ENCODE measurements at places on chromosomes 3 and 15. TPM values are rescaled to one million over a fixed set of nuclear protein-coding genes. Genes with fewer than 3 reads are reported as not detected.

The CAMKV gene
- total RNA-seq = not detected

The SMCO1 gene
- not detected for total RNA-seq

The P2RY1 gene
- total RNA-seq = 0.88 TPM

The CYP1A2 gene
- not detected for total RNA-seq

The ITIH3 gene
- total RNA-seq = not detected

The TNK2 gene
- total RNA-seq = 125 TPM

The FAM107A gene
- total RNA-seq = not detected

The CHRM5 gene
- total RNA-seq = not detected

The WDR72 gene
- total RNA-seq = 1.8 TPM

The SLC12A1 gene
- not detected for total RNA-seq

GRCh38 chr3:77038930-77039605 is 831 bp upstream of the ROBO2 start:
- DNase-seq = no peak
- H3K36me3 ChIP-seq = no peaks in the 10 kb centered on the region
- no peaks in the 10 kb centered on the region for H3K4me1 ChIP-seq
- no peak overlapping the region for H3K4me3 ChIP-seq

DNA sequence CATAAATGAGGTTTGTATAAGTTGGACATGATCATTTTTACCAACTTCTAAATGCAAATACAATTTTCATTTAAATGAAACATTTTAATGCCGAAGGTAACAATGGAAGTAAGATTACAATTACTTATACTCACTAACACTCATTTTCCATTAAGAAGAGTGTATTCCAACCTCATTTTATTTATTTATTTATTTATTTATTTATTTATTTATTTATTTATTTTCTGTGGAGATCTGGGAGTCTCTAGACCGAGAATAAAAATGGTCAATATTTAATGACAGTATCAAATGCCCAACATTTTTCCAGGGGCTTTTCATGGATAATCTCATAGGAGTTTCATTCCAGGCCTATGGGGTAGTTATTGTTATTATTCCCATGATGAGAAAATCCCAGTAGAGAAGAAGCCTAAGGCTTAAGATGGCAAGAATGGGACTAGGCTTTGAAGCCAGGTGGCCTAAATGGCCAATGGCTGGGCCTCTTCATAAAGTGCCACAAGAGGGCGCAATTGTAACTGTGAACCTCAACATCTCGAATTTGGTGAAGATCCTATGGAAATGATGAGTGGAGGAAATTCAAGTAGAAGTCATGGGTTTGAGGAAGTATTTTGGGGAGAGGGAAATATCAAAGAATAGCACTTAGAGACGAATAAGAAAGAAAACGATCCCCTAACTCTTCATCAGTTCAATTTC is 21.3 kb downstream of the VGLL3 start:
- H3K4me3 ChIP-seq = no peak overlapping the region
- H3K36me3 ChIP-seq = no peaks in the 10 kb centered on the region
- no peaks in the 10 kb centered on the region for H3K27me3 ChIP-seq
- H3K27ac ChIP-seq = no peak overlapping the region
- H3K4me1 ChIP-seq = peaks cover 12% of the 10 kb centered on the region

DNA sequence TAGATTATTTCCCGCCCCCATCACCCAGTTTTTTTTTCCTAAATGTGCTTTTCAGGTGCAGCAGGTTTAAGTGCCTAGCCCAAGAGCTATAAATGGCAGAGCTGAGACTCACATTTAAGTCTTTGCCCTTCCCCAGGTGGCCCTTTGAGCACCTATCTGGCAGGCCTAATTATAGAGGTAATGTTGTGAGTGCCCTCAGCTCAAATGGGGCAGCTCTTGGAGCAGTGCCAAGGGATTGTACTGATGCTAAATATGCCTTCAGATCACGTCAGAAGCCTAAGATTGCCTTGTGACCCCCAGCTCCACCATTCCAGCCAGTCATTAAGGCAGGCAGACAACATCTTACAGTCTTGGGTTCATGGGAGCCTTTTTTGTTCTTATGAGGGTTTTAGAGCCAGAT is 159.5 kb downstream of the RPLP1 start:
- no peak overlapping the region for H3K27ac ChIP-seq
- H3K4me1 ChIP-seq = peaks cover 10% of the 10 kb centered on the region
- H3K27me3 ChIP-seq = no peaks in the 10 kb centered on the region
- no peak overlapping the region for H3K4me3 ChIP-seq
- no peaks in the 10 kb centered on the region for H3K36me3 ChIP-seq
- DNase-seq = no peak

- no peak for DNase-seq
- no peaks in the 10 kb centered on the region for H3K27me3 ChIP-seq
- peak overlapping the region; percentile 47 for H3K4me3 ChIP-seq
- H3K27ac ChIP-seq = peak overlapping the region; percentile 98
- H3K36me3 ChIP-seq = peaks cover 33% of the 10 kb centered on the region
Observed at GRCh38 chr15:92907896-92908712, 8.0 kb downstream of the CHD2 start.

DNA sequence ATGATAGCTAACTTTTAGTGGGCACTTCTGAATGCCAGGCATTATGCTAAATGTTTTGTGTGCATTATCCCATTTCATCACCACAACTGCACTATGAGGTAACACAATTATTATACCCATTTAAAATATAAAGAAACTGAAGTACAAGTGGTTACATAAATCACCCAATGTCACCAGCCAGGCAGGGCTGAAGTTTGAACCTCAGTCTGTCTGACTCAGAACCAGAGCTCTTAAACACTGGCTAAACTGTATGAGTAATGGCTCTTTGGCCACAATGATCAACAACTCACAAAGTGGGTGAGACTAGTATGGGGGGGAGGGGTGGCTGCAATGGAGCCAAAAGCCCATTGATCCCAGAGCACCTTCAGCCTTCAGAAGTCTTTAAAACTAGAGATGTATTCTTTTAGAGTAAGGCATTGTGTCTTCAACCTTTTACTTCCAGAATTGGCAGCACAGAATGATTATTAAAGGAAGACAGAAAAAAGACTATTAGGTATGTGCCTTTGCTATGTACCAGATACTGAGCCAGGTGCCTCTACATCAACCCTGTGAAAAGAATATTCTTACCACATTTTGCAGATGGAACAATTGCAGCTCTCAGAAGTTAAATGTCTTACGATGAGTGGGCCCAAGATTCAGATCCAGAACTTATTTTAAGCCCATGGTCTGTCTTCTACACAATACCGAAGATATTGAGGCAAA is 166.9 kb downstream of the UACA start:
- H3K27ac ChIP-seq = no peak overlapping the region
- DNase-seq = peak; percentile 62
- H3K4me3 ChIP-seq = no peak overlapping the region
- H3K36me3 ChIP-seq = no peaks in the 10 kb centered on the region

- DNase-seq = peak; percentile 8
- H3K36me3 ChIP-seq = no peaks in the 10 kb centered on the region
- H3K4me3 ChIP-seq = no peak overlapping the region
- H3K4me1 ChIP-seq = no peaks in the 10 kb centered on the region
- no peak overlapping the region for H3K27ac ChIP-seq
- no peaks in the 10 kb centered on the region for H3K27me3 ChIP-seq
Observed at GRCh38 chr15:59751552-59752413, 62.7 kb upstream of the BNIP2 start.

GRCh38 chr3:127206611-127207516 is 13.9 kb downstream of the PRR23E start:
- no peaks in the 10 kb centered on the region for H3K27me3 ChIP-seq
- no peaks in the 10 kb centered on the region for H3K4me1 ChIP-seq
- H3K27ac ChIP-seq = no peak overlapping the region
- no peak overlapping the region for H3K4me3 ChIP-seq

DNA sequence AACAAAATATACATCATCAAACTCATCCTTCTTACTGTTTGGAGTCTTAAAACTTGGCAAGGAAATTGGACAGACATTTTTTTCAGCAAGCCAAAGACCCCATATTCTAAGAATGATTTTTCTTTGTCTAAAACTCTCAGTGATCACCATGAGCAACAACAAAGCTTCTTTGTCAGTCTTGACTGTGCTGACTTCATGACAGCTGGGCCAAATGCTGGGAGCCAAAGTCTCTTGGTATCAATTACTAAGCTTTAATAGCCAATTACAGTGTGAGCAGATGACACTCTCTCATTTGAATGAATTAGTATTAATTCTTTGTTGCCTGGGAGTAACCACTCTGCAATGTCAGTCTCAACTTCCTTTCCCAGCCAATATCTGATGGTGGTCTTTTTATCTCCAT is 48.1 kb upstream of the GK5 start:
- H3K36me3 ChIP-seq = no peaks in the 10 kb centered on the region
- no peak for DNase-seq
- no peaks in the 10 kb centered on the region for H3K27me3 ChIP-seq
- H3K27ac ChIP-seq = no peak overlapping the region

- H3K36me3 ChIP-seq = no peaks in the 10 kb centered on the region
- H3K4me1 ChIP-seq = no peaks in the 10 kb centered on the region
- DNase-seq = no peak
- H3K27me3 ChIP-seq = peaks cover 29% of the 10 kb centered on the region
Observed at GRCh38 chr3:122186372-122186771, 2.9 kb downstream of the CASR start.

DNA sequence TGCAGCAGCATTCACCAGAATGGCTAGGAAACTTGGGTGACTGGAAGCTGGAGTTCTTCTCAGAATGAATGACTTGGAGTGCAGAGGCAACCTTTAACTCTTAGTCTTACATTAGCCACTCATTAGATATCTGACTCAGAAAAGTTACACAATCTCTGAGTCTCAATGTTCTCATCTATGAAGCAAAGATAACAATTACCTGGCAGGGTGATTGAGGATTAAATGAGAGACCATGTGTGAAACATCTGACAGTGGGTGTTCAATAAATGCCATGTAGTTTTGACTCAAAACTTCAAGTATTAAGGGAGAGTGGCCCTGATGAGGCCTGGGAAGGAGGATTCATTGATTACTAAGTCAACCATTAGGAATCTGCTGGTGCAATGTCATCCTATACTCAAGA is 48.3 kb downstream of the MRPL3 start:
- H3K27me3 ChIP-seq = no peaks in the 10 kb centered on the region
- no peaks in the 10 kb centered on the region for H3K4me1 ChIP-seq
- no peaks in the 10 kb centered on the region for H3K36me3 ChIP-seq
- DNase-seq = no peak
- H3K4me3 ChIP-seq = no peak overlapping the region

DNA sequence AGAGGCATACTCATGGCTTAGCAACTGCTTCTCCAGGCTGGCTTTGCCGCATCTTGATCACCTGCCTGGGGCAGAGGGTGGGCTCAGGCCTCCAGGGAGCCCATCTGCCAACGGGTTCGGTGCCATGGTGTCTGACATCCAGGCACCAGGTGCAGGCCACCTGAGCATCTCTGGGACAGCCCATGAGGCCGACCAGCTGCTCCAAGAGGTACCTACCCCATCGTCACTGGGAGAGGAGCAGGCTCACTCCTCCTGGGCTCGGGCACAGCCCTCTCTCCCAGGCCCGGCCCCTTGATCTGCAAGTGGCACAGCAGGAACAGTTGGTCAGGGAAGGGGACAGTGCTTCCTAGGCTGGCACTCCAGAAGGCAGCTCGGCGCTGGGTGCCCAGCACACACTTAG is 21.9 kb downstream of the TPRA1 start:
- no peak overlapping the region for H3K4me3 ChIP-seq
- H3K36me3 ChIP-seq = no peaks in the 10 kb centered on the region
- no peak overlapping the region for H3K27ac ChIP-seq
- DNase-seq = no peak

- H3K4me3 ChIP-seq = no peak overlapping the region
- H3K27ac ChIP-seq = no peak overlapping the region
- peaks cover 16% of the 10 kb centered on the region for H3K4me1 ChIP-seq
- DNase-seq = no peak
- H3K27me3 ChIP-seq = 0 out of 2 replicates have a peak, but pooled peaks cover 3% of the 10 kb centered on the region
- no peaks in the 10 kb centered on the region for H3K36me3 ChIP-seq
Observed at GRCh38 chr3:133881939-133882825, 13.5 kb downstream of the RAB6B start.

- H3K4me3 ChIP-seq = no peak overlapping the region
- DNase-seq = no peak
- H3K4me1 ChIP-seq = peaks cover 19% of the 10 kb centered on the region
- no peaks in the 10 kb centered on the region for H3K36me3 ChIP-seq
- H3K27ac ChIP-seq = no peak overlapping the region
Observed at GRCh38 chr3:55327131-55327920, 159.8 kb downstream of the WNT5A start.

- DNase-seq = peak; percentile 83
- no peaks in the 10 kb centered on the region for H3K27me3 ChIP-seq
- peak overlapping the region; percentile 91 for H3K27ac ChIP-seq
- H3K4me1 ChIP-seq = peaks cover 48% of the 10 kb centered on the region
Observed at GRCh38 chr15:40871749-40872617, 2.1 kb downstream of the RHOV start.

GRCh38 chr3:51982352-51982837 is 940 bp upstream of the ACY1 start:
- H3K4me1 ChIP-seq = peaks cover 29% of the 10 kb centered on the region
- peak overlapping the region; percentile 89 for H3K27ac ChIP-seq
- H3K27me3 ChIP-seq = no peaks in the 10 kb centered on the region
- H3K36me3 ChIP-seq = no peaks in the 10 kb centered on the region
- peak overlapping the region; percentile 67 for H3K4me3 ChIP-seq

- no peak for DNase-seq
- H3K27me3 ChIP-seq = no peaks in the 10 kb centered on the region
- no peaks in the 10 kb centered on the region for H3K4me1 ChIP-seq
- H3K4me3 ChIP-seq = no peak overlapping the region
- H3K27ac ChIP-seq = no peak overlapping the region
Observed at GRCh38 chr15:35764661-35765519, 218.9 kb upstream of the DPH6 start.

GRCh38 chr15:65094294-65094995 is 17.9 kb downstream of the KBTBD13 start:
- H3K4me1 ChIP-seq = no peaks in the 10 kb centered on the region
- no peaks in the 10 kb centered on the region for H3K27me3 ChIP-seq
- DNase-seq = no peak
- no peaks in the 10 kb centered on the region for H3K36me3 ChIP-seq
- no peak overlapping the region for H3K4me3 ChIP-seq

DNA sequence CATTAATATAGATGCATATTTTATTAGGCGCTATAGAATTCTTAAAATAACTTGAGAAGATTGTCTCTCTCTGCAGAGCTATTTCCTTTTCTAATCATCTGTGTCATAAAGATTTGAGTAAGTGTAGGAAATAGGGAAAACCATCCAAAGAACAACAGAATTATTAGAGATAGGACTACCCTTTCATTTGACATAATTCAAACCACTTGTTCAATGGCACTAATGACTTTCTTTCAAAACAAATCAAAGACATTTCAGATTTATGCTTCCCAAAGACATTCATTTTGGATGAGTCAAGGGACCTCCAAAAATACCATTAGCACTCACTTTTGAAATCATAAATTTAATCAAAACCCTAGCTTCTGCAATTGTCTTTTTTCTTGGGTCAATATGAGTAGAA is 29.5 kb downstream of the PRICKLE2 start:
- no peak overlapping the region for H3K4me3 ChIP-seq
- H3K4me1 ChIP-seq = 0 out of 2 replicates have a peak, but pooled peaks cover 7% of the 10 kb centered on the region
- DNase-seq = no peak
- no peak overlapping the region for H3K27ac ChIP-seq

Measured in PC-9 (cell line).